ENCODE measurements at places on chromosomes 1 and 21.

- no peak for DNase-seq
These were observed 24.5 kb downstream of the IRF2BP2 start for GRCh38 chr1:234585330-234586055.

DNA sequence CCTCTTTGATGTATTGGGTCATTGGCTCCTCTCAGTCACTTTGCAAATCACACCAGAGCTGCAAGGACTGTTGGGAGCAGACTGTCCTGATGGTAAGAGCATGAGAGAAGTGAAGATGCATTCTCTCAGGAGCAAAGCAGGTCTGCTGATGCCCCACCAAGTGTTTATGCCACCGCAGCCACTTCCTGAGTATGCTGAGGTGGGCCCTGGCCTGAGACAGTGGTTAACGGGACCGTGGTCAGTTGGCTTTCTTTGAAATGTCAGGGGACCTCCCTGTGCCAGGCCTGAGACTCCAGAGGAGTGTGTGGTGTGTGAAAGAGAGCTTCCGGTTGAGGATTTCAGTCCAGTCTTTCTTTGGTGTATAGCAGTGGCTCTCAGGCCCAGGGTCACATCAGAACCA is 79.4 kb downstream of the SPATA46 start:
- no peak for DNase-seq

DNA sequence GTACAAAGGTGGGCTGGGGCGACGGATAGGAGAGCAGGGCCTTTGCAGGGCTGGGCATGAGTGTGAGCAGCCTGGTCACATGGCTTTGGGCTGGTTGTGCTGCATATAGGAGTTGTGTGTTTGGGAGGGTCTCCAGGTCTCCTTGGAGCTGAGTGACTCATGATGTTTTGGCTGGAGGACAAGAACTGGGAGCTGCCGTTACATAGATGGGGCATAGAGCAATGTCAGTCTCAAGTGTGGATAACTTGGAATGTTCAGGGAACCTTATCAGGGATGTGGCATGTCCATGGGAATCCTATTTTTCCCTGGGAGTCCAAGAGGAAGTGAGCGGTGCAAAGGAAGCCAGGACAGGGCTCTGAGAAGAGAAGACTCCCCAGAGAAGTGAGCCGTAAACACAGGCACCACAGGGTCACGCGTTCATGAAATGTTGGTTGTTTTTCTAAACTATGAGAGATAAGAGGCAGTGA is 136.4 kb upstream of the KCNE2 start:
- DNase-seq = no peak

DNA sequence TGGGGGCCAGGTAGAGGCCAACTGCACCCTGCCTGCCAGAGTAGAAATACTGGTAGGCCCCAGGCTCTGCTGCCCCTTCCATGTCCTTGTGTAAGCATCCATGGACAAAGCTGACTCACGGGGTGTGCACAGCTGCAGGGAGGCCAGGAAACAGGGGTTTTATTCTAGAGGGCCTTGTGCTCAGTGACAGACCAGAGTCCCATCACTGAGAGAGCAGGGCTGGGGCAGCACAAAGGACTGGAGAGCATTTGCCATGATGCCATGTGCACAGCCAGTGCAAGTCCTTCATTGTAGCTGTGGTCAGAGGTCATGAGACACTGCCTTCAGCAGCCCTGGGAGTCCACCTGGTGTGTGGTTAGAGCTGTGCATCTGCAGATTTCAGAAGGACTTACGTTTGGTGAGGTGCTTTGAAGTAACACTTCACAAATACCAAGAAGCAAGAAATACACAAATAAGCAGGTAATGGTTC is 8.1 kb downstream of the ARF1 start:
- no peak for DNase-seq

GRCh38 chr1:228088586-228089498 is 6.3 kb downstream of the ARF1 start:
- DNase-seq = no peak

GRCh38 chr1:227894831-227895451 is 52.8 kb downstream of the WNT9A start:
- no peak for DNase-seq

GRCh38 chr1:221824909-221825308 is 83.0 kb upstream of the DUSP10 start:
- DNase-seq = no peak

- no peak for DNase-seq
These were observed 55.6 kb downstream of the NKAIN1 start for GRCh38 chr1:31183927-31184554.

GRCh38 chr1:244052016-244052727 is 1.1 kb downstream of the ZBTB18 start:
- DNase-seq = no peak

DNA sequence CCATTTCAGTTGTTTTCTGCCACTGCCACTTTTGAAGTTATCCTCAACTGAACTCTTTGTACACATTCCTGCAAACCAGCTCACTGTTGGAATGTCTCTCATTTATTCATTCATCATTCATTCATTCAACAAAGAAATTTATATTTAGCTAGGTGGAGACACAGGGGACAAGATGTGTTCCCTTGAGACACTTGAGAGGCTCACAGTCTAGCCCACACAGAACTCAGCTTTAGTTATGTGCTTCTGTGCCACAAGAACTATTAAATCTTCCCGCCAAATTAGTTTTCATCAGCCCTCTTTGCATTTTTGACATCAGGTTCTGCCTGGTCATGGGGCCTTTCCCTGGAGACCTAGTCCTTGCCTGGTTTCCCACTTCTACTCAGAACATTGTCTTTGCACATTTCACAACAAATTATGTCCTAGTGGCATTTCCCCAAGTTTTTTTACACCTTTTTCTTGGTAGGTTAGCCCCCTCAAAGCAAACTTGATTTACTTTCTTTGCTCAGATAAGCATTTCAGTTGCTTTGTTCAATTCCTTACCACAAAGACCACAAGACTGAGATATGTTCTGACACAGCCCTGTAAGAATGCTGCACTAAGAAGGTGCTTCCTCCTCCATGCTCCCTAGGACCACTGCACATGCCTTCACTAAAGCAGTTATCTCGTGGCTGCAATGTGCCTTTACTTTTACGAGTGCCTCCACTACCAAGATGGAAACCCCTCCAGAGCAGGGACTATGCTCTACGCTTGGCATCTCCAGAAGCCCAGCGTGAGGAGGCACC is 31.0 kb downstream of the ILDR2 start:
- no peak for DNase-seq

DNA sequence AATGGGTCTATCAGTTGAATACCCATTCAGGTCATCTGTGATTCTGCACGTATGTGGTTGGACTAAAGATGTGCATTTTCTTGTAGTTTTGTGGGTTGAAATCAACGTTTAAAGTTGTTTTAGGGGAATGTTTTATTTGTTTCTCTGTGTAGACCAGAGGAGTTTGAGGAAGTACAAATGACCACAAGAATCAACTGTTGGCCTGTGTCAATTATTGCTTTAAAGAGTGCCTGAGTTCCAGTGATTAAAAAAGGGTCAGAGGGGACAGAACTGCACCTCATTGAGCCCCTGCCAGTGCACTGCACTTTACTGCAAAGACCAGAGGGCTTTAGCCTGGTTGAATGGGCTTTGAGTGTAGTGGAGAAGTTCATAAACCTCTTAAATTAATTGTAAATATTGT is 190.3 kb downstream of the VPS13D start:
- DNase-seq = no peak

- DNase-seq = no peak
These were observed 166.4 kb upstream of the IRF2BP2 start for GRCh38 chr1:234776256-234776875.

- no peak for DNase-seq
These were observed 414.0 kb downstream of the PRDM2 start for GRCh38 chr1:14113841-14114567.

- no peak for DNase-seq
These were observed 13.2 kb upstream of the NRAS start for GRCh38 chr1:114729782-114730181.

DNA sequence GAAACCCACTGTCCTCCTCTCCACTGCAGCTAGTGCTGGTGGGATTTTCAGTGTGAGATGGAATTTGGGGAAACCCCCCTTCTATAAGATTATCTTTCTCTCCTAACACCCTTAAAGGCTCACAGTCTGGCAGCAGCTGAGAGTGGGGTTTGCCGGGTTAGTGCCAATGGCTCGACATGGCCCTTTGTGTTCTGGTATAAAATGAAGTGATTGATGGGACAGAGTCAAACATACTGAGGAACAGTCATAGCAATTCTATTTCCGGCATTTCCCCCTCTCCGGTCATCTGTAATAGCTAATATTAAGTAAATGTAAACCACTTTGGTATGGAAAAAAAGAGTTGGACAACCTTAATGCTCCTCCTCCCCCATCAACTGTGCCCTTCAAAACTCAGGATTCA is 37.6 kb downstream of the TFF3 start:
- DNase-seq = no peak

DNA sequence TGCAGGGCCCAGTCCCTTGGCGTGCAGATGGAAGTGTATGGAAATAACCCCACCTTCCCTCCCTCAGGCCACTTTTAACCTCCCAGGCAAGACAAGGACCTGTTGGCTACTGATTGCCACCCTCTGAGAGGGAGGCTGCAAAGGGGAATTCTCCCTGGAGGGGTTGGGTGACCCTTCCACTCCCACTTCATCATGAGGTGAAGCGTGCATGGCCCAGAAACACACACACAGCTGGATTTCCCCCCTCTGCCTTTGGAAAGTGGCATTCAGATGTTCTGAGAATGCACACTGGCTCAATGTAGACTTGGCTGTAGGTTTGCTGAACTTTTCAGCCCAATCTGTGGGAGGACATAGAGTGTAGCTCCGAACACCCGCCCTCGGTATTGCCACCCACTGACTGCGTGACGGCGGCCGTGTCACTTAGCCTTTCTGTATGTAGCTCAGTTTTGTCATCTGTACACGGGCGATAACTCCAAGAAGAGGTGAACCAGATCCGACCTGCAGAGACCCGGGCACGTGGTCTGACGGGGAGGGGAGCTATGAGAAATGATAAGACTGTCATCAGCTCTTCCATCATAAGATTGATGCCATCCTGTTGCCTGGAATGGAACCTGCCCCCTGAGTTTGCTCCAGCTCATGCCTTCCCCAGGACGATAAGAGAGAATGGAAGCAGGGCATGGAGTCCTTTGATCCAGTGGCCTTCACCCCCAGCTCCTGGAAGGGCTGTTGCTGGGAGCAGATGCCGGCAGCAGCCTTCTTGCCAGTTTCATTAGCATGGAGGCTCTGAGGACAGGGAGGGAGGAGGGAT is 19.3 kb downstream of the MIIP start:
- DNase-seq = no peak

DNA sequence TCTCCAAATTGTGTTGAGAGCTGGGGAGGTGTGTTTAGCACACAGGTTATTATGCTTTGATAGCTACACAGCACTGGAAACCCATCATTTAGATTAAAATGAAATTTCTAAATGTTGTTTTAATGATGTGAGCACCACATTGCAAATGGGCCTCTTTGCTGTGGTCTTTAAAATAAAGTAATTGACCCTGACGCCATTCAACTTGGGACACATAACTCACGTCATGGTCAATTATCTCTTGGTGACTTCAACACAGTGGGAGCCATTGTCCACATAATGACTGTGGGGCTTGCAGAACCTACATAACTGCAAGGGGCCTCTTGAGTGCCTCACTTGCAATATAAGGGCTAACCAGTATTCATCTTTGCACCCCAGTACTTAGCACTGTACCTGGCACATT is 280.4 kb downstream of the HLX start:
- no peak for DNase-seq

- no peak for DNase-seq
These were observed 241.0 kb upstream of the SGIP1 start for GRCh38 chr1:66292944-66293343.

DNA sequence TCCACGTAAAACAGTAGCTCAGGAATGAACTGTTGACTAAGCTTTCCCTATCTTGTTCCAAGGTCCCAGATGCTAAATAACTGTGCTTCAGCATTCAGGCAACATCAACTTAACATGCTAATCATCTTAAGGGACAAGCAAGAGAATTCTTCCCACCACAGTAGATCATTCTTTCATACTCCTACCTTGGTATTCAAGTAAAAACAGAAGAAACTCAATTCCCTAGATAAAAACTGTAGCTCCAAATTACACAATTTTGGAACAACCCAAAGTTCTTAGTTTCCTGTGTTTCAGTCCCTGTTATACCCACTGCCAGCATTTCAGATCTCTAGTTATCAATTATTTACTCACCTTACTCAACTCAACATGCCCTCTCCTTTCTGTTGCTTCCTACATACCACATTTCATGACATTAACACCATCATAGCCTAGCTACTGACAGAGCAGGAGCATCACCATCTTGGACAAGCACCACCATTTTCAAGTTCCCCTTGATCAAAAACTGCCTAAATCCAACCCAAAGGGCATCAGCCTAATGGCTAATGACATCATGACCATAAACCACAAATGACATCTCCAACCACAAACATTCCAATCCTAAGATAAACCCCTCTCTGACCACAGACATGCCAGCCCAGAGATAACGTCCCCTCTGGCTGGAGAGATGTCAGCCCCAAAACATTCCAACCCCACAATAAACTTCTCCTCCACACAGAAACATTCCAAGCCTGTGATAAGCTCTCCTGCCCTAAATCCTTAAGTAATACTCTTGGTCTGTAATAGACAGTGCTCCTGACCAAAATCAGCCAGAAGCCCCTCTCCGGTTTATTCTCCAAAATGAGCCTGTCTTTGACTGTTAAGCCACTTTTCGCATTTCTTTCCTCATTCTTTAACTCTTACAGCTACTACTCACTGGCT is 191.2 kb downstream of the RERE start:
- DNase-seq = no peak

- no peak for DNase-seq
These were observed 14.9 kb downstream of the CXADR start for GRCh38 chr21:17527711-17528110.

GRCh38 chr1:92442351-92442750 is 44.4 kb downstream of the GFI1 start:
- DNase-seq = no peak

DNA sequence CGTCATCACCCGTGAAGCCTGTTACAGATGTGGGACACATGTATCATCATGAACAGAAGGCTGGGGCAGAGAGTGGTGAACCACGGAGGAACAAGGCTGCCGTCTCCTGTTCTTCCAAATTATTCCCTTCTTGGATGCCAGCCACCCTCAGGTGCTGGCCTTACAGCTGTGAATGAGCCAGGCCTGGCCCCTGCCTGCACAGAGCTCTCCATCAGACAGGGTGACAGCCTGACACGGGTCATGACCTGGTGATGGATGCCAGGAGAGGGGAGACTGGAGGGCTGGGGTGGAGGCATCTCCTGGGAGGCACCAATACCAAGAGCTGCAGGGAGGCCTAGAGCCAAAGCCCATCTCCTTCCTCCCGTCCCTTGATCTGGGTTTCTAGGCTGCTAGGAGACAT is 230.0 kb upstream of the C1orf174 start:
- no peak for DNase-seq

- no peak for DNase-seq
These were observed 142.6 kb downstream of the ZNF644 start for GRCh38 chr1:90879281-90879680.

GRCh38 chr1:120178799-120179756 is 2.8 kb upstream of the SEC22B start:
- no peak for DNase-seq

DNA sequence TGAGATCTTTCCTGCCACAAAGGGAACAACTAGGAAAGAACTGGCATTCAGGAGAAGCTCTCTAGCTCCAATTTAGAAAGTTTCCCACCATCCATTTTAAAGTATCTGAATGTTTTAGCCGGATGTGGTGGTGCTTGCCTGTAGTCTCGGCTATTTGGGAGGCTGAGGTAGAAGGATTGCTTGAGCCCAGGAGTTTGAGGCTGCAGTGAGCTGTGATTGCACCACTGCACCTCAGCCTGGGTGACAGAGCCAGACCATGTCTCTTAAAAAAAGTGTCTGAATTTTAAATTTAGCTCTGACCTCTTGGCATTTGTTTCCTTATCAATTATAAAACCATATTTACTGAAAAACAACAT is 67.2 kb downstream of the RPAP2 start:
- DNase-seq = no peak

All from T-helper 22 cell (primary cell).